ENCODE measurements at places on chromosomes 2 and 18.

DNA sequence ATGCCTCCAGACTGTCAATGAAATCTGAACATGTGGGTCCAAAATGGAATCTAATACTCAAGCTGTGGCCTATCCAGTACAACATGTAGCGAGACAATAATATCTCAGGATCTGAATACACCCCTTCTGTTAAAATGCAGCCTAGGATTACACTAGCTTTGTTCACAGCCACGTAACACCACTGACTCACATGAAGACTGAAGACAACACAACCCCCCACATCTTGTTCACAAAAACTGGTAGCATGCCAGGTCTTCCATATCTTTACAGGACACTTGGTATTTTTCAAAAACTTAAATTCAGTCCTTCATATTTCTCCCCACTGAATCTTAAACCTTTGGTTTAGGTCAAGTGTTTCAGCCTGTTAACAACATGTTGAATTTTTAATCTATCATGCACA lies 84.2 kb downstream of the SLC8A1 start:
- DNase-seq: no peak

GRCh38 chr2:64809216-64809615 lies 155.5 kb upstream of the SERTAD2 start:
- no peak for DNase-seq

DNA sequence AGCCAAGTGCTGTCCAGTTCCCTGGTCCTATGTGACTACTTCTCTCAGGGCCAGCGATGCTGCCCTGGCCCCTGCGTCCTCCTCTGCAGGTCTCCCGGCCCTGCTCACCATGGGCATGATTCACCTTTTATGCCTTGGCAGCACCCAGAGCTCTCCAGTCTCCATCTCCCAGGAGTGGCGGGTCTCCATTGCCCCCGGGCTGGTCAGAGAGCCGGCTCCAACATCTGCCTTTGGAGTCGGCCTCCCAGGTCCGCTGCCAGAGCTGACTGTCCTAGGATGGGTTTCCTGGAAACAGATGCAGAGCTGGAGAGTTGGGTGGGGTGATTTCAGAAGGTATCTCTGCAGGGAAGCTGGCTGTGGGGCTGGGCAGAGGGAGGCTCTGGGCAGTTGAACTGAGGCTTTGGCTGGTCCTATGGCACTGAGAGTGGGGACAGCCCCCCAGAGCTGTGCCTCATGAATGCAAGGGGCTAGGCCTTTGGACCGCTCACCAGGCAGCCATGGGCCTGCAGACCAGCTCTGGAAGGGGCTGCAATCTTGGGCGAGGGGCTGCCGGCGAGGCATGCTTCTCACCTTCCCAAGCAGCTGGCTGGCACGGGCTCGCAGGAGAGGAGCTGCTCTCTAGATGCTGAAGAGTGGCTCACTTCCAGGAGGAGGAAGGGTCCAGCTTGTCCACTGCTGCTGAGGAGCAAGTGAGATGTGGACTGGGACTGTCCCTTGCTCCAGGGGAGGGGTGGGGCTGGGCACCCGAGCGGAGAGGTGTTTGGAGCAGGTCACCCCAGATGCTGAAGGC lies 59.8 kb upstream of the HS6ST1 start:
- no peak for DNase-seq

DNA sequence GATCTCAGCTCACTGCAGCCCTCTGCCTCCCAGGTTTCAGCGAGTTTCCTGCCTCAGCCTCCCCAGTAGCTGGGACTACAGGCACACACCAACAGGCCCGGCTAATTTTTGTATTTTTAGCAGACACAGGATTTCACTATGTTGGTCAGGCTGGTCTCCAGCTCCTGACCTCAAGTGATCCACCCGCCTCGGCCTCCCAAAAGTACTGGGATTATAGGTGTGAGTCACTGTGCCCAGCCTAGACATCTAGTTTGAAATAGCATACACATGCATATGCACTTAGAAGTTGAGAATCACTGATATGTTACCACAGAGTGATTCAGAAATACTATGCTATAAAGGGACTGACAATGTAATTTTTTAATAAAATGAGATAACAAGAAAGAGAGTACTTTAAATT lies 69.8 kb upstream of the CDKL4 start:
- no peak for DNase-seq

- DNase-seq: no peak
Observed at GRCh38 chr2:107001062-107001461, 115.1 kb upstream of the ST6GAL2 start.

DNA sequence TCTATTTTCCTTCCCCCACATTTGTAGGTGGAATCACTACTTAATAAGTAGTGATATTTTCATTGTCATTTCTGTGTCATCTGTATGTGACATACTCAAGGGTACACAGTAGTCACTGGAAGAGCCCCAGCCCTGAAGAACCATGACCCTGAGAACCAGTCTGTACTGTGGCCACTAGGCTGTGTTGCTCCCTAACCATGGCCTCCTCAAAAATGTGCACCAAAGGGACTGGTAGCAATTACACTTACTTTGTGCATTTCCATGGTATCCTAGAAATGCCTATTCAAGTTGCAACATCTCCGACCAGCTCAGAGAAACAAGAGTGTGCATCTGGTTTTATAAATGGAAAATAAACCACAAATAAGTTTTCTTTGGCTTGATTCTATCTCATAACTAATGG lies 155.1 kb downstream of the DOCK10 start:
- no peak for DNase-seq

GRCh38 chr2:158079672-158080071 lies 22.0 kb upstream of the UPP2 start:
- DNase-seq: no peak

DNA sequence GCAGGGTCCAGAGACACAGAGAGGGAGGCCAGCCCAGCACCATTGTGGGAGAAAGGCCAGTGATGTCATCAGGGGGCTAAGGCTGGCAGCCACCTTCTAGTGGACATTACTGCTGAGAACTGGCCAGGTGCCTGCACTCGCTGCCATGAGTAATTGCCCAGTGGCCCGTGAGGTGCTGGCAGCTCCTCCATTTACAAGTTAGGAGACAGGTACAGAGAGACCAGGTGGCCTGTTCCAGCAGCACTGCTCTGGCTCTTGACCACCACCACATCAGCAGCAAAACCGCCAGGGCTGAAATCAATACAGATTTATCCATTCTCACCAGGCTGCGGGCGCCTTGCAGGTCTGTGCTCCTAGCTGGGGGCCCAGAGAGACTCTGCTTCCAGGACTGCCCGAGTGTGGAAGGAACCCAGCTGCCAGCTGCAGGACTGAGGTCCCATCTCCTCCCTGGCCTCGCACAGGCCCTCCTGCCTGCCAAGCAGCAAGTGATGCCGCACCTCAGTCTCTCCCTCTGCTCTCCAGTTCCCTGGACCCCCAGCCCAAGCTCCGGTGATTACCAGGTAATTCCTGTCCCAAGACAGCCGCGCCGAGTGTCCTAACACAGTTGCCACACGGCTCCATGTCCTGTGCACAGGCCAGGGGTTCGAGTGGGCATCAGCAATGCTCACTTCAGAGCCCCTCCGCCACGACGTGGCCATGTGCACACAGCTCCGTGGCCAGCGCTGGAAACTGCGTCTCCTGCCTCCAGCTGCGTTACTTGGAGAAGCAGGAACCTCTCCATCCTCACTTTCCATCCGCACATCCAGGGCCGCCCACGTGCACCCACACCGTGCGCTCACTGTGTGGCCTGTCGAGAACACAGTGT lies 101.0 kb upstream of the CTDP1 start:
- peak; percentile 30 for DNase-seq

DNA sequence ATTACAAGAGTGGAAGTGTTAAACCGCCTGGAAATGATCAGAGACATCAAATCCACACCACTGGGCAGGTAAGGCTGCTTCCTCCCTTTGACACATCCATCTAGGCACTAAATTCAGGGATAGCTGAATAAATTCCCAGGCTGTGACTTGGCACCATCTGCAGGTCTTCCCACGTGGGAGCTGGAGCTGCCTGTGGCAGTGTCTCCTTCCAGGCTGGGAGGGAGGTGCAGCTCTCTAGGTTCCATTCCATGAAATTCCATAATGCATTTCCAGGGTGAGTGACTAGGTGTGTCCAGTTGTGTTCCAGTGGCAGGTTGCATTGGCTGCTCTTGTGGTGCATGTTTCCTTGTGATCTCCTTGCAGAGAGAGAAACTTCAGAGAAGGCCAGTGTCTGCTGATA lies 188.9 kb upstream of the CXCR4 start:
- no peak for DNase-seq

GRCh38 chr2:11582612-11582861 lies 48.7 kb downstream of the GREB1 start:
- no peak for DNase-seq

Measured in endodermal cell (in vitro differentiated cells).